ENCODE measurements at places on chromosomes 12 and 14.

DNA sequence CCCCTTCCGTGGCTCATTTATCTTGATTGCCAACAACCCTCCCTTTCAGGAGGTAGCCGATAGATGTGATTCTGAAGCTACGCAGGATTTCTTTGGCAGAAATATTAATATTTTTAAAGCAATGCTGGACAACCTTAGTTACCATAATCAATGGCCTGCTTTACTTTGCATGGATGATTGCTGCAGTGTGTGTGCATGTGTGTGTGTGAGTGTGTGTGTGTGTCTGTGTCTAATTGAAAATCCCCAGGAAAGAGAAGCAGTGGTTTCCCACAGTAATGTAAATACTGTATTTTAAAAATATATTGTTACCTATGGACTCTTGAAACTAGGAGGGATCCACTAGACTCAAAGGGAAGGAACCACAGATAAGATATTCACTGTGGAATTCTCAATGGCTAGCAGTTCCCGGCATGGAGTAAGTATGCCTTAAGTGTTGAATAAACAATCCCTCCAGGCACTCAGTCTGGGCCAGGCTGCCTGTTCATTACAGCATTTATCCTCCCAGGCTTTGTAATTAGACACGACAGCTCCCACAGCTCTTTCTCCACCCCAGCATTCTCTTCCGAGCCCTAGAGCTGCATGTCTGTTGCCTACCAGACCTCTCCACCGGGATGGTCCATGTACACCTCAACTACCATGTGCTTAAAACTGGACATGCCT, 22.5 kb upstream of the C14orf132 start:
- DNase-seq, result no peak

- no peak for DNase-seq
These were observed 2.0 kb downstream of the DDX51 start for GRCh38 chr12:132141976-132142678.

- DNase-seq, result no peak
These were observed 233.0 kb downstream of the SSPN start for GRCh38 chr12:26428420-26428819.

GRCh38 chr12:5861416-5861815, 83.6 kb downstream of the ANO2 start:
- no peak for DNase-seq

GRCh38 chr14:52998376-52999015, 47.6 kb upstream of the FERMT2 start:
- DNase-seq, result no peak

- no peak for DNase-seq
These were observed 21.6 kb downstream of the ATF1 start for GRCh38 chr12:50785406-50786001.

DNA sequence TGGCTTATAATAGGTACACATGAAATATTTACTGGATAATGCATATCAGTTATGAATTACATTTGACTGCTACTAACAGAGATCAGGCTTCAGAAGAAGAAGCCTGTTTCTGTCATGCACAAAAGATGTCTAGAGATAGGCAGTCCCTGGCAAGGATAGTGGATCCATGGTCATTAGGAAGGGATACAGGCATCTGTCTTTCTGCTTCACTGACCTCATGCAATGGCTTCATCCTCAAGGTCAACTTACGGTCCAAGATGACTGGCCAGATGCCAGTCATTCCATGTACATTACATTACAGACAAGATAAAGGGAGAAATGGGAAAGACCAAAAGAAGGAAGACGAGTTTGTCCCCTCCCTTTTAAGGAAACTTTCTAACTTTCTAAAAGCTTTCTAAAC, 94.0 kb downstream of the NUAK1 start:
- no peak for DNase-seq

- no peak for DNase-seq
These were observed 69.4 kb downstream of the ARMH4 start for GRCh38 chr14:58082491-58083098.

DNA sequence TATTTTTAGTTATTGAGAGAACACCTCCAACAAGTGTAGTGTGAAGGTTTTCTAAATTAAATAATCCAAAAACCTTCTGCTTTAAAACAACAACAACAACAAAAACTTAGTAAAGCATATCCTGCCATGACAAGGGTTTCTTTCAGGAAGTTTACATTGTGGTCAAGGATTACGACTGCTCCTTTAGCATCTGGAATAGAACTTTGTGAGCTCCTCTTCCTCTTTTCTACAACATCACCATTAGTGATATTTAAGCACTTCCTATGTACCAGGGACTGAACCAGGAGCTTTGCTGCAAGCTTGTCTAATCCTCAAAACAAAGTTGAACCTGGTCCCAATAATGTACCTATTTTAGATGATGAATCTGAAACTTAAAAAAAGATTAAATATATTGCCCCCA, 315.4 kb upstream of the KITLG start:
- DNase-seq, result no peak

DNA sequence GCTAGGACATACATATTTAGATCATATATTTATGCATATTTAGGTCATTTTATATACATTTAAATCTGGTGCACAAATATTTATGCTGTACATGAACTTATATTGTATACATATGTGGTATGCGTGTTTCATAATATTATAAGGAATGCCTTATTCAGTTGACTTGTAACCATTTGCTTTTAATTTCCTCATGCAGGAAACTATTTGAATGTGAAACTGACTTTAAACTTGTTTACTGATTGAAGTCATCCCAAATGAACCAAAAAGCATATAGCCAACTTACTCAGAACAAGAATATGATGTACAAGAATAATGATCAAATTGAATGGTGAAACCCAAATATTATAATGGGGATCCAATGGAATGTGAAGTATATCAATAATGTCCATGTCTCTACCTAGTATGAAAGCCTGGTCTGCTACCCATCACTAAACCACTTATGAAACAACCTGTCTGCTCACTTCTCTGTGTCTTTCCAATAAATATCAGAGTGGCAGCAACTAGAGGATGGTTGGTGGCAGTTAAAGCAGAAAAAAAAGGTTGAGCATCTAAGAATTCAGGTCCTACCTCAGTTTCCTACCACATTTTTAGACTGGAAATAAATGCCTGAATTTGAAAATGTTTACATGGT, 38.3 kb downstream of the RPS6KA5 start:
- DNase-seq, result no peak

- no peak for DNase-seq
These were observed 34.4 kb downstream of the CORO1C start for GRCh38 chr12:108696996-108697290.

GRCh38 chr12:6461401-6462233, 8.9 kb downstream of the VAMP1 start:
- DNase-seq, result no peak

DNA sequence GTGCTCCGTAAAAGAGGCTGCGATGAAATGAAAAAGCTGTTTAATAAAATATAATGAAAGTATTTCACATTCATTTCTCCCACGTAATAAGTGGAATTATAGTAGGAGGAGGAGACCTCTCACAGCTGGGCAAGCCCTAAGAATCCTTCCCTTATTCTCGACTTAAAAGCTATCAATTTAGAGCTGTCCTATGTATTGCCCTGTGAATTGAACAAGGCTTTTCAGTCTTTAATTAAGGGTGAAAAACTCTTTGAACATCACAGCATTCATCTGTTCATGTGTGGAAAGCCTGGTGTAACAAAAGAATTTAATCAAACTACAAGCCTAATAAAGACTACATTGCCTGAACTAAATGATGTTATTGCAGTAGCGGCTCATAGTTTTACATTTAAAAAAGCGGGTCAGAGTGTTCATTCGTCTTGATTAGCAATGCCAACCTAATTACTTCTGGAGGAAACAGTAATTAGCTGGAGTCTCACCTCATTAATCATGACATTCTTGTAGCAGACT, 142.0 kb downstream of the ETNK1 start:
- no peak for DNase-seq

- no peak for DNase-seq
These were observed 55.6 kb downstream of the RASSF8 start for GRCh38 chr12:26014085-26014484.

DNA sequence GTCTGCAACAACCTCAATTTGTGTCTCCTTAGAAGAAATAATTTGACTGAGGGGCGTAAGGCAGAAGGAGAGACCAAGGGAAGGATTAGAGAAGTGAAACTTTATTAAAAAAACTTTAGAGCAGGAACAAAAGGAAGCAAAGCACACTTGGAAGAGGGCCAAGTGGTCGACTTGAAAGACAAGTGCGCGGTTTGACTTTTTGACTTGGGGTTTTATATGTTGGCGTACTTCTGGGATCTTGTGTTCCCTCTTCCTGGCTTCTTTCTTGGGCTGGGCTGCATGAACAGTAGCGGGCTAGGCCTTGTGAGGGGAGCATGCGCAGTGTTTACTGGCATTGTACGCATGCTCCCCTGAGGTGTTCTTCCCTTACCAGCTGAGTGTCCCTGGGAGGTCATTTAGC, 369.3 kb upstream of the DCN start:
- DNase-seq, result no peak

DNA sequence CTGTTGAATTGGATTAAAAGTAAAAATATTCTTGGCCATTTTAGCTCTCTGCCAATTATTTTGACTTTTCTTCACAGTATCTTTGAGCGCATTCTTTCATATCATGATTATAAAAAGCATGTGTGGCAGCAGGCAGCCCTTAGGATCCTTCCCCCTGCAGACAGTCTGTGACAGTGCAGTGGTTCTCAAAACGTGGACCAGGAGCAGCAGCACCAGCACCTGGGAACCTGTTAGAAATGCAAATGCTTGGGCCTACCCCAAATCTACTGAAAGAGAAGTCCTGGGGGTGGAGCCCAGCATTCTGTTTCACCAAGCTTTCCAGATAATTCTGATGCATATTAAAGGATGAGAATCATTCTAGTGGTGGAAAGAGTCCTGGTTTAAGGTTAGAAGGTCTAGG, 155.6 kb downstream of the MON2 start:
- no peak for DNase-seq

DNA sequence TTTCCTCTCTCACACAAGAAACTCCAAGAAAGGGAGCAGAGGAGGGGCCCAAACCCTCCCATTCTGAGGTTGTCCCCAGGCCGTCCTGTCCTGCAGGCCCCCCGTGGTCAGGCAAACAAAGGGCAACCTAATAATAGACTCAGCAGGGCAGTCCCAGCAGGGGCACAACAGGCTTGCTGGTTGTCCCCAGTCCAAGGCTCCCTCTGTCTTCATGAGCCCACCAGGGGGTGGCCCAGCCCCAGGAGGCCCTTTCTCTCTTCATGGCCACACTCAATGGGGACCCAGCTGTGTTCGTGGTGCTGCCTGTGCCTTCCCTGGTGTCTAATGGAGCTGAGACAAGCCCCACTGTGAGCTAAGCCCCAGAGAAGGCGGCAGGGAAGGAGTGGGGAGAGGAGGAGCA, 359.9 kb downstream of the ADGRD1 start:
- DNase-seq, result no peak

GRCh38 chr12:130053651-130054069, 108.6 kb upstream of the FZD10 start:
- DNase-seq, result no peak

GRCh38 chr14:78316052-78316451, 145.9 kb downstream of the NRXN3 start:
- DNase-seq, result no peak

DNA sequence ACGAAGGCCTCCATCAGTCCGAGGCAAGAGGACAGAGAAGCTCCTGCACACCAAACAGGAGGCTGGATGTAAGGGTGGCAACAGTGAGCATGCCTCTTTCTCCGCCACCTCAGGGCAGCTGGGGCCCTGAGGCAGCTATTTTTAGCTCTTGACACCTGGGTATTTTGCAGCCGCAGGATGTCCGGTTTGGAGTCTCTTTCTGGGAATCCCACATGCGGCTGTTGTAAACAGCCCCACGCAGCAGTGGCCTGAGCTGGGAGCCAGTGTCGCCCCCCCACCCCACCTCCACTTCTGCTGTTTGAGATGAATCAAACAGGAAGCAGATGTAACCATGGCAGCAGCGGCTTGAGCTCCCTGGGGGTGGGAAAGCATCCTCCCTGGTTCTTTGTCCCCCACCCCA, 11.7 kb downstream of the HDAC7 start:
- no peak for DNase-seq

DNA sequence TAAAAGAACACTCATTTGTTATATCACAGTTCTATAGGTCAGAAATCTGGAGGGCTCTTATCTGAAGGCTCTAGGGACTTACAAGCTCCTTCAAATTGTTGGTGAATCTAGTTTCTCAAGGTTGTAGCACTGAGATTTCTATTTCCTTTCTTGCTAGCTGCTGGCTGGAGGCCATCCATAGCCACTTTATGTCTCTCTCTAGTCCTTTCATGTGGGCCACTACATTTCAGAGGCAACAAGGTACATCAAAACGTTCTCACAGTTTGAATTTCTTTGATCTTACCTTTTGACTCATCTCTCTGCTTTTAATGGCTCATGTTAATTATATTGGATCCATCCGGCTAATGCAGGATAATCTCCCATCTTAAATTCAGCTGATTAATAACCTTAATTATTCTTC, 286.8 kb downstream of the DIO2 start:
- no peak for DNase-seq

DNA sequence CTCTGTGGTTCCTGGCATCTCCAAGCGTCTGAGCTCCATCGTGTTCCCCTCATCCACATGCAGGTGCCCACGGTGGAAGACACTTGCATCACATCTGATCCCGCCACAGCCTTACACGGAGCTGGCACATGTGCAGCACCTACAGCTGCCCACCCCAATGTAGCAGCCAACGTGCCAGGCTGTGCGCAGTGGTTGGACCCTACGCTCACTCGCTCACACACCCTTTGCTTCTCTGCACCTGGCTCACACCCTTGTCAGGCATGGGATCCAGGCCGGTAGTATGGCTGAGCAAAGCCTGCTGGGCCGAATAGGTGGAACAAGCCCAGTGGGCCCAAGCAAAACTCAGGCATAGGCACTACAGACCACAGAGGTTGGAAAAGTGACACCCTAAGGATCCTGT, 567.2 kb downstream of the FSCB start:
- no peak for DNase-seq

- DNase-seq, result no peak
These were observed 9.8 kb upstream of the PARP11 start for GRCh38 chr12:3882896-3883564.

DNA sequence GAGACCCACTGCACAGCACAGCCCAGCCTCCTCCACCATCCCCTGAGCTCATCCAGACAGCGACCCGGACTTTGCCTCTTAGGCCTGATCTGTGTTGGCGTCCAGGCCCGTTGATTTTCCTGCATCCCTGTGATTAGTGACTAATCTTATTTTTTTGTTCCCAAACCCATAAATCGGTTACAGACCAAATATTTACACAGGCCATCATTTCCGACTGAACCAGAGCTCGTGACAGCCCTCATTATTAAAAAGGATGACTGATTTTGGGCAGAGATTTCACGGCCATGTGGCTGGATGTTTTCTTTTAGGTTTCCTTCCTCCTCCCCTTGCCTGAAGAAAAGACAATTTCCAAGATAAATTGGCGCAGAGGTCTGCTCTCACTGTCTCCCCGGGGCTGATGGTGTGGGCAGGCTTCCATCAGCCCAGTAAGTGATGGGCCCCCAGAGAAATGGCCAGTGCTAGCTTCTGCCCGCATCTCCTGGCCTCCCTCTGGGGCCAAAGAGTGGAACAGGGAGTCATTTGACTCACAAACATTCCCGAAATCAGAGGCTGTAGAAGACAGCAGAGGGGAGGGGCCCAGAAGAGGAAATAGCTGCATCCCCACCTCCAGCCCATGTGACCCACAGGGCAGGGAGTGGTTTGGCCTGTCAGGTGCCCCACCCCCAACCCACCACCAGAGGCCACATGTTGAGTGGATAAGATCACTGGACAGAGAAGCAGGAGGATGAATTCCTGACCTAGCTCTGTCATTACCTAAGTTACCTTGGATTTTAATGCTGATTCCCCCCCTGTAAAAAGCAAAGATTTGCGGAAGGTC, 283.5 kb downstream of the KSR2 start:
- no peak for DNase-seq

- DNase-seq, result no peak
These were observed 25.9 kb downstream of the NFKBIA start for GRCh38 chr14:35378425-35379233.

Data from cortex of kidney (tissue), 1 donor.